ENCODE measurements at places on chromosomes 13 and 19.

DNA sequence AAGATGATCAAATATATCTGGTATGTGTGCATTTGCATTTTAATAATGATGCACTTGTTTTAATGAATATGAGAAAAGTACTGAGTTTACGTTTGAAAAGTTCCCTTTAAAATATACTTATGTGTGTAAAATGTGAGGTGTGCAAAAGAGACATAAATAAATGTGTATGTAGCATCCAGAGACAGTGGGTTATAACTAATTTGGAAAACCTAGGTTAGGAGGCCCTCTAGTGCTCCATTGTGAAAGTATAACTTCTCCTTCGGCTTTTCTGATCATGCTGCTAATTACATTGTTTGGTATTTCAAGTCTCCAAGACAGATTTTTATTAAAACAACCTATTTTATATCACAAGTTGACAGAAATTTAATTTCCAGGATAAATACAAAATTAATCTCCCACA is 30.1 kb downstream of the SCEL start:
- DNase-seq = peak; percentile 16

DNA sequence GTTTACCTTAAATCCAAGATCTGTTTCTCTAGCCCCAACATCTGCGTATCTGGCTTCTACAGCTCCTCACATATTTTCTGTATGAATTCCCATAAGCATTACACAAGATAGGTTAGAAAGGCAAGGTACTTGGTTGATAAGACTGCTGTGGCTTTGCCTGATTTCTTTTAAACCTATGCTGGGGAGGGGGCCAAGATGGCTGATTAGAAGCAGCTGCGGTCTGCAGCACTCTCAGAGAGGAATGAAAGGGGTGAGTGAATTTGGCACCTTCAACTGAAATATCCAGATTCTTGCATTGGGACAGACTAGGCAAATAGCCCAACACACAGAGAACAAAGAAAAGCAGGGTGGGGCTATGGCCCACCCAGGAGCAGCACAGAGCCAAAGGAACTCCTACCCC is 12.2 kb upstream of the DLEU7 start:
- no peak for DNase-seq

DNA sequence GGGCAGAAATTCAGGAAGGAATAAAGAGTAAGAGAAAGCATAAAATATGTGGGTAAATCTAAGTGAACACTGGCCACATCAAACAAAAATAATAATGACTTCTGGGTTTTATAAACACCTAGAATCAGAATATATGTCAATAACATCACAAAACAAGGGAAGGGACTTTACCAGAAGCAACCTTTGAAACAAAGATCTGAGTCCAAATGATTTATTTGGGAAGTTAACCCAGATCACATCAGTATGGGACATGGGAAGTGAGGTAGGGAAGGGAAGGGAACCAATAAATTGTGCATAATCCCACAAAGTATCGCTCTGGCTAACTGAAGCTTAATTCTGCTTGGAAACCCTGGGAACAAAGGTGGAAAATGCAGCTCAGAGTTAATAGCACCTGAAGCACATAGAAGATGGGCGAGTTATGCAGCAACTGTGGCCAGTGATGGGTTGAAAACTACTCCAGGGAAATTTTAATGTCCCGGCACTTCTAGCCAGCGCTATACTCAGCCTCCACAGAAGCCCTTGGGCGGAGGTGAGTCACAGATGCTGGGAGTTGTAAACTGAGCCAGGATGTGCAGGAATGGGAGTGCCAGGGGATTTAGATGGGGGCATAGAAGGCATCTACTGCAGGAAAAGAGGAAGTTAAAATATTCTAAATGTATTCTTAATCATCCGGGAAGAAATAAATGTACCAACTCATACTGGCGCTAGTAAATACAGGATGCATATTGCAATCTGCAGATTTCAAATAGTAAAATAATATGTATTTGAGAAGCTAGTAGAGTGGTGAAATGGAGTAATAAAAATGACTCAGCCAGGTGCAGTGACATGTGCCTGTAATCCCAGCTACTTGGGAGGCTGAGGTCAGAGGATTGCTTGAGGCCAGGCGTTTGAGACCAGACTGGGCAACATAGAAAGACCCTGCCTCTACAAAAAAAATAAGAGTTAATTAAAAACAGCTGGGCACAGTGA is 34.2 kb upstream of the CEBPG start:
- no peak for DNase-seq

DNA sequence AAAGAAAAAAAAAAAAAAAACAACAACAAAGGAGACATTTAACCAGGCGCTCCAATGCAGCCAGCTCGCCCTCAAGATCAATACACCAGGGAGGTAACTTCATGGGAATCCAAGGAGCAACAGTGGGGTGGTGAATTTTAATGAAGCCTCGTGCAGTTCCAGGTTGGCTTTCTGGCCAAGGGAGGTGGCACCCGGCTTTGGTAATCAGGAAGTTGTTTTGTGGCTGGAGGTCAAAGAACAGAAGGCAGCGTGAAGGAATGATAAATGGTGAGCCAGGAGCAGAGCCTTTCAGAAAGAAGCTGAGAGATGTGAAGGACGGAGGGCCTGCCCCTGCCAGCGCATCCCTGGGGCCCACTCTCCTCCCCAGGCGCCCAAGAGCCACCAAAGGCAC is 188.2 kb upstream of the TSC22D1 start:
- DNase-seq = no peak

DNA sequence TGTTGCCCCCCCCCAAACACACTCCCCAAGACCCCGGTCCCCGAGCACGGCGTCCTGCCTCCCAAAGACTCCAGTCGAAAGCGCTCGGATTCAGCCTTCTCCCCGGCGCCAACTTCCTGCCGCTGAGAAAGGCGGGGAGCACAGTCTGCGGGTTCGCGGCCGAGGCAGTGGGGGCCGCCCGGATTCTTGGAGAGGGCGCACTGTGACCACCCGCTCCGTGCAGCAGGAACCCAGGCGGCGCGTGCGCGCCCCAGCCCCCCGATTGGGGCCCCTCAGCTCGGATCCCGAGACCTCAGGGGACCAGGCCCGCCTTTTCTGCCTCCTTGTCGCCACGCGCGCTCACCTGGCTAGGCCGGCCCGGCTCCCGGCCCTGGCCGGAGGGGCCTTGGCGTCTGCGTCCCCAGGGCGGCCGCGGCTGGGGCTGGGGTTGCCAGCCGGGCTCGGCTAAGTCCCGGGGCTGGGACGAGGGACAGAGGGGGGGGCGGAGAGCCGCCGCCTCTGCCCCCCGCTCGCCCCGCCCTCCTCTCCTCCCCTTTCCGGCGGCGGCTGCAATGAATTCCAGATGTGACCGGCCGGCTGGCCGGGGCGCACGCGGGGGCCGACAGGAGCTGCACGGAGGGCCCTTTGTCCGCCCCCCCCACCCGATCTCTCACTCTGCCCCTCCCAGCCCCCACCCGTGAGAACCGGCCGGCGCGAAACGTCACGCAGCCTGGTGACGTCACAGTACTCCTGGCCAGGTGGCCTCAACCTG is at the start of gene S1PR2:
Gene S1PR2 (minus strand): TSS at position 471 of the 751 bp plus-strand sequence. CDS start 6,426 bp downstream, outside the sequence.
- no peak for DNase-seq

DNA sequence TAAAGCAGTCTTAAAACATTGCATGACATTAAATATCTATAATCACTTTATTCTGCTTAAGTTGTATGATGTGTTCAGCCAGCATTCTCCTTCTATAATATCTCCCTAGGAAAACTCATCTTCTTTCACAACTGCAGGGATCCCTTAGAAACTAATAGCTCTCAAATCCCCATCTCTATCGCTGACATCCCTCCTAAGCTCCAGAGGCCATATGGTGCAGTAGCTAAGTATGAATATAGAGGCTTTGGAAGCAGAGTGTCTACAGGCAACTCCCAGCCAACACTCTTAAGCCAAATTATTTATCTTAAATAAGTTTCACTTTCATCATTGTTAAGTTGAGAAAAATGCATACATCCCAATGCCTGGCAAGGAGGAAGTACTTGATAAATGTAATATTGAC is 349.5 kb upstream of the MIR17HG start:
- DNase-seq = no peak

DNA sequence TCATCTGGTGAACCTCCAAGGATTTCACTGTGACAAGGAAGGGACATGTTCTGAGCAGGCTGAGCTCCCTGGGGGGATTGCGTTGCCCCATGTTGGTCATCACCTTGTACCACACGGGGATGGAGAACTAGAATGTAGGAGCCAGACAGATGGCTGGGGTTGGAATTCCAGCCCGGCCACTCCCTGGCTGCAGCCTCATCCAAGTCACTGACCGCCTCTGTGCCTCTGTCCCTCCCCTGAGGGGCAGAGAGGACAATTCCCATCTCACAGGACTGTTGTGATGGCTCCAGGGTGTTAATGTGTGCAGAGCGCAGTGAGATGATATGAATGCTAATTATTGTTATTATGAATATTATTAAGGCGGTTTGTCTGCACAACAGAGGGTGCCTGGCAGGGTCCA is 24.1 kb downstream of the ADGRL1 start:
- no peak for DNase-seq

DNA sequence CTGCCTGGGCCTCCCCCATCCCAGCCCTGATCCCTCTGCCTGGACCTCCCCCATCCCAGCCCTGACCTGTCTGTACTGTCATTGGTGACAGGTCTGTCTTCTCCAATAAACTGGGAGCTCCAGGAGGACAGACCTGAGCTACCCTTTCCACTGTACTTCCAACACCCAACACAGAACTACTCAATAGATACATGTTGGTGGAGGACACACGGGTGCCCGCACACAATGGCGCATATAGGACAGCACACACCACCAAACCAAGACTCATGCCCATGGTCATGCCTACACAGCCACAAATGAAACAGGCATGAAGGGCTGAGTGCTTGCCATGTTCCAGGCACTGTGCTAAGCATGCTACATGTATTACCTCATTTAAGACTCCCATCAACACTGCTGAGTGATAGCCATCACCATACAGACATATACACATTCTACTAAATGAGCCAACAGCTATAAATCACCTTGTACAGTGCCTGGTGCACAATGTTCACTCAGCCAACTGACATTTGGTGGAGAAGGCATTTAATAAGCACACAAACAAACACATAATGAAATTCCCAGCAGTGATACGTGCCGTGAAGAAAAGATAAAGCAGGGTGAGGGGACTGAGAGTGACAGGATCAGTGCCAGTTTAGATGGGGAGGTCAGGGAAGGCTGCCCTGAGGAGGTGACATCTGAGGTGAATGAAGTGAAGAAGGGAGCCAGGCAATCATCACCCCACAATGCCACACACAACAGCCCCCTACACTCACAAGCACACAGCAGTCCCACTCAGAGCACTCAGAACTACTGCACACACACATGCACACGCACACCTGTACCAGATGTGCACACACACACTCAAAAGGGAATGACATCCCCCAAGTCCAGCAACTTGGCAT is 857 bp downstream of the POU2F2 start:
- no peak for DNase-seq

DNA sequence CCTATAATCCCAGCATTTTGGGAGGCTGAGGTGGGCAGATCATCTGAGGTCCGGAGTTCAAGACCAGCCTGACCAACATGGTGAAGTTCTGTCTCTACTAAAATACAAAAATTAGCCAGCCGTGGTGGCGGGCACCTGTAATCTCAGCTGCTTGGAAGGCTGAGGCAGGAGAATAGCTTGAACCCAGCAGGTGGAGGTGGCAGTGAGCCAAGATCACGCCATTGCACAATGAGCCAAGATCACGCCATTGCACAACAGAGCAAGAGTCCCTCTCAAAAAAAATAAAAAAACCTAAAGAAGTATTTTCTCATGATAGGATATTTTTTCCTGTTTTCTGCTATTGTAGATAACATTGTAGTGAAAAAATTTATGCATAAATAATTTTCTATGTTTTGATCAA is 13.3 kb downstream of the IFT88 start:
- DNase-seq = no peak

DNA sequence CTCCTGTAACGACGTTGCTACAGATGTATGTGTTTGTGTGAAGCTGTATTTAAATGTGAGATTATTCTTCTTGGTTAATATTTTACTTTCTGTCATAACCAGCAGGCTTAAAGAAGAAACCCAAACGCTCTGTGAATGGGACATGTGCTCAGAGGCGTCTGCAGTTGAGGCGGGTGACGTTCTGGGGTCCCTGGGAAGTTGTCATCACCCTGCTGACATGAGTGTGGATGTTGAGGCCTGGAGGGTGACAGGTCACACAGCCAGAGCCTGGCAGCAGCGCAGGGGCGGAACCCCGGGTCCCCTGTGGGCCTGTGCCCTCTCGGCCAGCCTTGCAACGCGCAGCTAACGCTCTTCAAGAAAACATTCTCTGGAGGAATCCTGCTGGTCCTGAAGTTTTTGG is 16.6 kb downstream of the RASA3 start:
- DNase-seq = no peak

- no peak for DNase-seq
Observed at GRCh38 chr19:21566073-21566472, 60.7 kb downstream of the ZNF429 start.

DNA sequence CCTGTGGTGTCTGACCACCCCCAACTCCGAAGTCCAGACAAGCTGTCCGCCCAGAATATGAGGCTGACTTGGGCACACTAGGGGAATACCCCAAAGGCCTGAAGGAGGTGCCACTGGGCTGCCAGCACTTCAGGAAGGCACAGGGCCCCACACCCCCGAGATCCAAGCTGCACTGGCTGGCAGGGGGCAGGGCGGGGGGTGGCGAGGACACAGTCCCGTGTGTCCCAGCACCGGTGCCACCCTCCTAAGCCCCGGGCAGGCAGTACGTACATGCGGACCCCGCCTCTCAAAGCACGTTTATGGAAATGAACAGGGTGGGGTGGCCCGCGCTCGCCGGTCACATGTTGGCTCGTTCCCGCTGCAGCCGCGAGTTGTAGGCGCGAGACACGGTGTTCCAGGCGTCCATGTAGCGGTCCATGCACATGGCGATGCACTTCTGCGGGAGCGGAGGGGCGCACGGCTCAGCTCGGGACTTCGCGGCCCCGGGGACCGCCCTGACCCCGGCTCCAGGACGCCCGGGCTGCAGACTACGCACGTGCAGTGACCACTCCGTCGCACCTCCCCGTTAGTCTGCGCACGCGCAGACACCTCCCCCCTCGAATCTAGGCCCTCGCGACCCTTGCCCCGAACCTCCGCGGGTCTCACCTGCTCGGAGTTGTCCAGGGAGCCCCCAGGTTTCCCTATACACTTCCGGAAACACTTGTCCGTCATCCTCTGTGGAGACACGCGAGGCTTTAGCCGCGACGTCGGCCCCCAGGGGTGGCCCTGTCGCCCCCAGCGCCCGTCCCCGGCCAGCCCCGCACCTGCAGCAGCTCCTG is 566 bp downstream of the TIMM13 start:
- no peak for DNase-seq

DNA sequence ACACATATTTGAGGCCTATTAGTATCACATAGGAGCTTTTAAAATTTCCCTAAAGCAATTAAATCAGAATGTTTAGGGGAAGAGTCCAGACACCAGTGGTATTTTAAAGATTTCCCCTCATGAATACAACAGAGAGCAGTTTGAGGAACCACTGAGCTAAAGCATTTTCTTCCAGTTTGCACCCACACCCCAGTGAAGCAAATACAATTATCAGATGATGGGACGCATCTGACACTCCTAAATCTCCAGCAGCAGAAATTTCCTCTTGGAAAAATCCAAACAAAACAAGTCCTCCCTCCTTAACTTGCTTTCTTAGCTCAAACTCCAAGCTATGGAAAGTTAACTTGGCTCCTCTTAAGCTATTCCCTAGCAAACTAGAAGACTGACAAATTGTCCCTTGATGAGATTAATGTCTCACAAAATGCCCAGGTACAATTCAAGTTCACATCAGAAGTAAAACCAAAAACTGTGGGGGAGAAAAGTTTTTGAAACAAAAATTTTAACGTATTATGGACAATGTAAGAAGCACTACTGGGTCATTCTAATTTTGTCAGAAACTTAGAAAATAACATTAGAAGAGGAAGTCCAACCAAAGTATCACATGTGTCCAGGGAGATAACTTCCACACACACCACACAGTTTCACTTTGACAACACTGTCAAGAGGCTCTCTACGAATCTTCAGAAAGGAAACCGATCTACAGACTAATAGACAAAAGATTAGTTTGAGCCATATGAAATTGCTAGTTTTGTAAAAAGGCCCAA is 74.1 kb downstream of the ABCC4 start:
- no peak for DNase-seq
